ENCODE measurements at places on chromosomes 7 and 10.

DNA sequence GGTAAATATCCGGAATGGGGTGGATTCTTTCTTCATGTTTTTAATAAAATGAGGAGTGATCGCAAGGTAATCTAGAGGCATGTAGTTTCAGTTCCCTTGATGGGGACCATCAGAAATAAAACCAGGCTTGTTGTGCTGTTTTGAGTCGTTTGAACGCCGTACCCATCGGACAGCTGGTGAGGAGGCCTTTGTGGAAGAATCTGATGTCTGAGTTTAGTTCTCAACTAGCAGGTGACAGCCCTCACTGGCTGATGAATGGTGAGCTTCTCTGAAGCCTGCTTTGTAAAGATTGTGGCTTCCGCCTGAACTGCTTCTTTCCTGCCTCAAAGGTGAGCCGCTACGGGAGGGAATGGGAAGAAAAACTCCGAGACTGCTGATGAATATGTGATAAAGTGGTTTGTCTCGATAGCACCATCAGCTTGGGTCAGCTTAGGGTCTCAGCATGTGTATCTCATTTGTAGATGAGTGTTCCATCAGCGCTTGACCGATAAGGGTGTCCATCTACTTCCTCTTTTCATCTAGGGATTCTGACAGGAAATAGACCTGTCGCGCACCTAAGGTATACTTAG is 977 bp downstream of the TMEM248 start:
- DNase-seq, result peak; percentile 56

DNA sequence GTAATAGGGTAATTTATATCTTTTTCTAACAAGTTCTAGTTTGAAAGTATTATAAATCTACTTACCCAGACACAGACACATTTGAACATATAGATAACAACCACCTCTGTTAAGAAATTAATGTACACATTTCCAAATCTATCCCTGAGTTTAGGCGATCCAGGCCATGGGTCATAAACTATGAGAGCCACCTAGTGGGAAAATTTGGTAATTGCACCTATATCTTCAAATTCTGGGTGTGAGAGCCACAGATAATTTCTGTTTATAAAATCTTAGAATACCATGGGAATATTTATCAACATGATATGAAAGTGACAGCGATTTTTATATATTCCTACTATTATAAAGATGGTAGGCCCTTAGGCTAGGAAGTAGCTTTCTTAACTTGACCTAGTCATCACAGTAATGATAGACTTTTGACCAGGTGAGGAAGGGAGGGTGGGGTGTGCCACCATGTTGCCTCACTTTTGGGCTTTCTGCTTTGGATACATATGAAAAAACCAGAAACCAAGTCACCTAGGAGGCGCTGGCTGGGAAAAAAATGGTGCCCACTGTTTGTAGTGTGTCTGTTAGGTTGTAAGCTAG is 8.0 kb upstream of the EPHA1 start:
- peak; percentile 82 for DNase-seq

DNA sequence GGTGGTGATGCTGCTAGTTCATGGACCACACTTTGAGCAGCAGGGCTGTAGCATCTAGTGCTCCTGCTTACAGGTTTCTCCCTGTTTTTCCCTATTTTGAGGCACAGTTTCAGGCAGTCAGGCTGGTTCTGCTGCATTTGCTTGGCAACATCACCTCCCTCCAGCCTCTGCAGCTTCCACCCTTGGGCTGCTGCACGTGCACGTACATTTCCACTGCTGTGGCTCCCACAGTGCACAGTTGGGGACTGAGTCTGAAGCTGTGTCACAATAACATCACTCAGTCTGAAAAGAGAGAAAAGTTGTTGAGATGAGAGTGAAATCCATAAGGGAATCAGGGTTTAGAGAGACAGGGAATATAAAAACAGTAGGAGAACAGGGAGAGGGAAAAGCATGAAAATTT is 230.7 kb upstream of the FZD1 start:
- no peak for DNase-seq

- DNase-seq, result no peak
Observed at GRCh38 chr7:87083865-87084519, 24.5 kb upstream of the ELAPOR2 start.

- DNase-seq, result no peak
Observed at GRCh38 chr7:79683185-79683890, 229.9 kb upstream of the MAGI2 start.

- DNase-seq, result peak; percentile 40
Observed at GRCh38 chr10:25753776-25754175, 180.3 kb upstream of the MYO3A start.

- no peak for DNase-seq
Observed at GRCh38 chr10:111944331-111944730, 239.2 kb downstream of the GPAM start.

DNA sequence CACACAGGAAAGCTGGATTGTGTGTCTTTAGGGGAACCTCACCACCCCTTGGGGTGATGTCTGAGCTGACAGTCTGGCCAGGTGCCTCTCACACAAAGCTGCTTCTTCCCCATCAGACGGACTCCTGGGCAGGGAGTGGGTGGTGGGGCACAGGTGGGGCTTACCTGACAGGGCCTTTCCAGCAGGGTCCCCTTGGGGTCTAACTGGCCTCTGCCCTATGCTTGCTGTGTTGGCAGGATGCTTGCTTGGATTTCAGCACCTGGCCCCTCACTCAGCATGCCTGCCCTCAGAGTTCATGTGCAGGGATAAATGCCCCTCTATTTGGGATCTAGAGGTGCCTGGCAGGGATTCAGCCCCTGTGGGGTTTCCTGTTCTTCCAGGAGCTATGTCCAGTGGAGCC is 496.9 kb upstream of the ZMIZ1 start:
- DNase-seq, result no peak

GRCh38 chr10:67225226-67225625 is 299.4 kb downstream of the LRRTM3 start:
- DNase-seq, result peak; percentile 3

GRCh38 chr10:18713077-18713476 is 53.8 kb downstream of the ARL5B start:
- DNase-seq, result no peak

DNA sequence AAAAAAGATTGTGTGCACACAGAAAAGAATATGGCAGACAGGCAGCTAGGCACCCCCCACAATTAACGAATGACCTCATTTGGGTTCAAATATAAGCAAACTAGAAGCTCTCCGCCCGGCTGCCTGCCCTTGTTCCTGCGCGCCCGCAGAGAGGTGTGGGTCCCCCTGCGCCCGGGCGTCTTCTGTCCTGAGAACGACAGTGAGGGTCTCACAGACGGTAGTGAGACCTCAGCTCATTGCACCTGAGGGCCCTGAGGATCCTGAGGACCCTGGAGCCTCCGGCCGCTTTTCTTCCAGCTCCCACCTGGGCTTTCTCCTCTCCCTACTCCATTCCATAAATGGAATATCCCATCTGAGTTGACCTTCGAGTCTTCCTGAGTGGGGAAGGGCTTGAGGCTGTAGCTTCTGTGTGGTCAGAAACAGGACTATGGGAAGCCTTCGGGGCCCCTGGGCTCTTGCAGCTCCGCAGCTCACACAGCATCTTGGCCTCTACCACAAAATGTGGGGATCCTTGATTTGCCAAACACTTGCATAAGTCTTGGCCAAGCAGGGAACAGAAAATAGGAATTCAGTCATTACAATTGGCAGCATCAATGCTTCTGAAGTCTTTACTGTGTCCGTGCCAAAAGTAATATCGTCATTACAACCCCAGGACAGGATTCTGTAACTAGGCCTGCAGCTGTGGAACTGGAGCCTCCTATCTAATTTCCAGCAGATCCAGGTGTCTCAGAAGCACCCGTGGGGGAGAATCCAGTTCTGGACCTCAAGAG is 43.8 kb downstream of the JAKMIP3 start:
- no peak for DNase-seq

DNA sequence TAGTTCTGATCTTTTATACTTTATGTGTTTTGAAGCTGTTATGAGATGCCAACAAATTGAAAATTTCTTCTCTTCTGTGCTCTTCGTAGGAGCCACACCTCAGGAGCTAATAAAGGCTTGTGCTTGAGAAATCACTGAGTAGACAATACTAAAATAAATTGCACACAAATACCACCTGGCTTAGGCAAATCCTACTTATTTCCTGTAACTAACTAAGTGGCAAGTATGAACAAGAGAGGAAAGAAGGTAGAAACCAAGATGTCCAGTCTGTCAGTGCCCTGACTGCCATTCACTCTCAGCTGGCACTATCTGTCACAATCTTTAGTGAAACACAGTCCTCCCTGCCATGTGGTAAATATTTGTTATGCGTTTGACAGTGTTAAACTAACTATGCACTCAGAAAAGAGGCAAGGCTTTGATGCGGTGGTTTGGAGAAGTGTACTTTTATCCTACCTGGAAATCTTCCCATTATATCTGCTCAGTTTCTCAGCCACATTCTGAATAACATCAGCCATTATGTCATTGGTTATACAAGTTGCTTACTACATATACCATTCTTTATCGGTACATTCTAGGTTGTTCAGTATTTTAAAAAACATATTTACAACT is 293.4 kb upstream of the VWC2 start:
- DNase-seq, result no peak

GRCh38 chr10:77637532-77638320 is at the start of gene KCNMA1:
KCNMA1 (minus strand) TSS chr10:77637808.
- peak; percentile 47 for DNase-seq

DNA sequence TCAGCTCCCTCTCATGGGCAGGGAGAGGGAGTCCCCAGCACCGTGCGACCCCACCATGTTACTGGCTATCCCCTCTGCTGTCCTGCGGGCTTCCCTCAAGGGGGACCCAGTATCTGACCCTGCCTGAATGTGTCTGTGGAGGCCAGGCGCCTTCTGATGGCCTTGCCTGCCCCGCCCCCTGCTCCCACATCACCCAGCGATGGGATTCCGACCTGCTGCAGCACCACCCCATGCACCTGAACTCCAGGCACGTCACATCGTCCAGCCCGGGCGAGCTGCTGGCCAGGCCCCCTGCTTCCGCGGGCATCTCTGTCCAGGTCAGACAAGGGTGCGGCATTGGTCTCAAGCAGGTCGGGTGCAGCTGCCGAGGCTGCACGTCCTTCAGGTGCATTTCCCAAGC is 19.0 kb downstream of the LRRC27 start:
- DNase-seq, result no peak

DNA sequence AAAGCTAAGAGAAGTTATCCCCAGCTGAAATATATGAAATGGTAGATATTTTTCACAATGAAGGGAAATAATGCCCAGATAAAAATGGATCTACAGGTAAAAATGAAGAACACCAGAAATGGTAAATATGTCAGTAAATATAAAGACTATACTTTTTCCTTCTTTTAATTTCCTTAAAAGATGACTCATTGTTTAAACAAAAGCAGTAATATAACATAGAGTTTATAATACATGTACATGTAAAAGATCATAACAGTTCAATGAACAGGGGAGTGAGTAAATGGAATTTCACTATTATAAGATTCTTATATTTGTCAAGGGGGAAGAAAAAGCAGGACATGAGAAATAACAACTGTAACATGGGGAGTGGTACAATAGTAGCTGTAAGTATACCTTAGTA is 7.4 kb downstream of the POT1 start:
- DNase-seq, result no peak

DNA sequence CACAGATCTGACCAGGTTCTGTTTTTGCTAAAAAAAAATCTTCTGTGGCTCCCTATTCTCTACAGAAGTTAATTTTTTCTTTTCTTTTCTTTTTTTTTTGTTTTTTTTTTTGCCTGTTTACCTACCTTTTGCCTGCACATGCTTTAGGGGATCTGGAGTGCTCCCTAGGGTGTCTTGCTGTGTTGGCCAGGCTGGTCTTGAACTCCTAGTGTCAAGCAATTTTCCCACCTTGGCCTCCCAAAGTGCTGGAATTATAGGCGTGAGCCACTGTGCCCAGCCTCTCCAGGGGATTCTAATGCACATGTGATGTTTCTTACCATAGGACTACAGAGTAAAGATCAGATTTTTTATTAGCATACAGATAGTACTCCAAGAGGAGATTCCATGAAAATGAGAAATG is 10.6 kb downstream of the CCSER2 start:
- no peak for DNase-seq

DNA sequence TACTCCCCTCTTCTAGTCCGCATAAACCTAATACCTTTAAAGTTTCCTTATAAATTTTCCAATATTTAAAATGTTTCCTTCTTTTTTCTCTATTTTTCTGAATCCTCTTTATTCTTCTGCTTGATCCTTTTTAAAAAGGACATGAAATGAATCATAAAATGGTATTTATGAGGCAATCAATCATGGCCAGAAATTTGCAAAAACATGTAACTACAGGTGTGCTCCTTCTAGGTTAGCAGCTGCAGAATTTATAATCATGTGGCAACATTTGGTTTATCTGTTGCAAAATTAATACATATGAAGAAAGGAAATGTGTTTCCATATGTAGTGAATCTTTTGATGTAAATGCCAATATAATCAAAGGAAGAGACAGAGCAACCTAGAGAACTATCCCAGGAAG is 1008.5 kb downstream of the ANKRD7 start:
- DNase-seq, result no peak

GRCh38 chr10:21297603-21298383 is 227.7 kb downstream of the SKIDA1 start:
- DNase-seq, result no peak

- no peak for DNase-seq
Observed at GRCh38 chr10:85067955-85068354, 739.6 kb downstream of the CCSER2 start.

DNA sequence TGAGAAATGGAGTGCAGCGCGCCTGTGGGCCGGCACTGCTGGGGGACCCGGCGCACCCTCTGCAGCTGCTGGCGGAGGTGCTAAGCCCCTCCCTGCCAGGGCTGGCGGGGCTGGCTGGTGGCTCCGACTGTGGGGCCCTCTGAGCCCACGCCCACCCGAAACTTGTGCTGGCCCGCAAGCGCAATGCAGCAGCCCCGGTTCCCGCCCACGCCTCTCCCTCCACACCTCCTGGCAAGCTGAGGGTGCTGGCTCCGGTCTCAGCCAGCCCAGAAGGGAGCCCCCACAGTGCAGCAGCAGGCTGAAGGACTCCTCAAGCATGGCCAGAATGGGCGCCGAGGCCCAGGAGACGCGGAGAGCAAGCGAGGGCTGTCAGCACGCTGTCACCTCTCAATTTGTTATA is 1063.0 kb upstream of the AUTS2 start:
- no peak for DNase-seq

All from hematopoietic multipotent progenitor cell treated with erythropoietin and hydrocortisone succinate and interleukin-3 and kit ligand, for 4 days (in vitro differentiated cells).